Kidney epithelial cell (primary cell): ENCODE measurements at places on chromosomes 7 and 10.

- no peak for DNase-seq
These were observed 218.2 kb downstream of the RELN start for GRCh38 chr7:103771294-103771693.

DNA sequence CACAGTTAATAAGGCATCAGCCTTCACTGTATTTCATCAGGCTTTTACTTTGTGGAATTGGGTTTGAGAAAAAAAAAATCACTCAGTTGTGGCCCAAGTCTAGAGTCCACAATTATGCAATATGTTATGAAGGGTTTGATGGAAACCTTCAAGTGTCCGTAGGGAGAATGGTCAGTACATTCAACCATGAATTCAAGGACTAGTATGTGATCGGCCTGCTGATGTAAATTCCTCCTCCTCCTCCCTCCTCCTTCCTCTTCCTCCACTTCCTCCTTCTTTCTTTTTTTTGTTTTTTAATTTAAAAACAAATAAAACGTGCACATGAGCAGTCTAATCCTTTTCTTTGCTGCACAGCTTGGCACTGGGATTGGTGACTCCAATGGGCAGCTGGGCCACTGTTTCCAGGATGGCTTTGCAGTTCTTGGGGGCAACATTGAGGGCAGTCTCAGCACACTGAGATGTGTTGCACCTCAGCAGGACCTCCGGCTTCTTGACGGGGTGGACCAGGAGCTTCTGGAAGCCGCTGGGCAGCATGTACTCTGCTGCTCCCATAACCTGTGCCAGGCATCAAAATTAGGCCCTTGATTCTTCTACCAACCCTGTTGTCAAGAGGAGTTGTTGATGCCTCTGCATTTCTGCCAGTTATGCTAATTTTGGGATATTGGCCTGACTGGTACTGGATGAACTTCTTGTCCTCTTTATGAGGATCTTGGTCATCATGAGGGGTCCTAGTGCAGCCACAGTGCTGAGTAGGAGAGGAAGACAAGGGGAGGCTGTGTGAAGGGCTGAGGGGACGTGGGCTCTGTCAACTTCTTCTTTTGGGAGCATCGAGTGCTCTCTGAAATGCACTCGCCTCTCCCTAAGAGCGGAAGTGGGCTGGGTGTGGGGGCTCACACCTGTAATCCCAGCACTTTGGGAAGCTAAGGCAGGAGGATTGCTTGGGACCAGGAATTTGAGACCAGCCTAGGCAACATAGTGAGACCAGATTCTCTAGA, 9.3 kb upstream of the IL2RA start:
- no peak for DNase-seq

GRCh38 chr10:114713525-114714090, 55.5 kb upstream of the ABLIM1 start:
- DNase-seq: no peak

DNA sequence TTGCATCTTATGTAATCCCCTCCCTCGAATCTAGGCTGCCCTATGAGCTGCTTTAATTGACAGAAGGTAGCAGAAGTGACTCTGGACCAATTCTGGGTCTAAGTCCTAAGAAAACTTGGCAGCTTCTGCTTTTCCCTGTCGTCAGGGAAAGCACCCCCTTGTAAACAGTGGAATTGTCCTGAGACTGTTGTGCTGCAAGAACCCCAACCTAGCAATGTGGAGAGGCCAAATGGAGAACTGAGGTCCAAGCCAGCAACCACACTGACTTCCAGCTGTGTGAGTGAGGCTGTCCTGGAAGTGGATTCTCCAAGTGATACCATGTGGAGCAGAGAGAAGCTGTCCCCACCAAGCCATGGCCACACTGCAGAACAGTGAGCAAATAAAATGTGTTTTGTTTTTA, 75.5 kb downstream of the ARHGAP22 start:
- no peak for DNase-seq
